ENCODE measurements at places on chromosomes 3 and 15.

GRCh38 chr3:122403489-122403888, 12.4 kb downstream of the WDR5B start:
- DNase-seq, result no peak

- DNase-seq, result no peak
Measured at GRCh38 chr3:153273217-153273616, 111.2 kb downstream of the RAP2B start.

GRCh38 chr3:98784042-98784441, 20.9 kb downstream of the ST3GAL6 start:
- no peak for DNase-seq

DNA sequence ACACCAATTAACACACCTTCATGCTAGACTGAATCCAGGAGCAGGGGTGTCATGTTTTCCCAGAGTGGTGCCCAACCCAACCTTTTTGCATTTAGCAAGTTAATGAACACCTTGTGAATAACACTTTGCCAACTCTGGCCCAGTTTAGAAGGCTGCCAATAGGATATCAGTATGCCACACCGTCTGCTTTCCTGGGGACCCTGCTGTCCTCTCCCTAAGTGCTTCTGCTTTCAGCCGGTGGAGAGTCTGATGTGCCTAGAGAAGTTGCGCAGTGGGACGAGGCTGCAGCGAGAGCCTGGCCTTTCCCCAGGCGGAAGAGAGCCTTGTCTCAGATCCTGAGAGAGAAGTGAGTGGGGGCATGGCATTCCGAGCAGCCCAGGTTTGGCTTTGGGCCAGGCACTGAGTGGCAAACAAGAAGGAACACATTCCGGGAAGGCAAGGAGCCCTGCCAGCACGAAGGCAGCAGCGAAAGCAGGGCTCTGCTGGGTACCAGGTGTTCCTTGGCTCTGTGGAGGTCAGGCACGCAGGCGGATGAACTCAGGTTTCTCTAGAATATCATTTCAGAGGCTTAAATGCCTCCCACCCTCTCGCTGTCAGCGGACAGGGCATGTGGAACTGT, 36.9 kb downstream of the SENP8 start:
- peak; percentile 19 for DNase-seq

GRCh38 chr3:195268576-195269309, 2.2 kb downstream of the XXYLT1 start:
- DNase-seq, result no peak

DNA sequence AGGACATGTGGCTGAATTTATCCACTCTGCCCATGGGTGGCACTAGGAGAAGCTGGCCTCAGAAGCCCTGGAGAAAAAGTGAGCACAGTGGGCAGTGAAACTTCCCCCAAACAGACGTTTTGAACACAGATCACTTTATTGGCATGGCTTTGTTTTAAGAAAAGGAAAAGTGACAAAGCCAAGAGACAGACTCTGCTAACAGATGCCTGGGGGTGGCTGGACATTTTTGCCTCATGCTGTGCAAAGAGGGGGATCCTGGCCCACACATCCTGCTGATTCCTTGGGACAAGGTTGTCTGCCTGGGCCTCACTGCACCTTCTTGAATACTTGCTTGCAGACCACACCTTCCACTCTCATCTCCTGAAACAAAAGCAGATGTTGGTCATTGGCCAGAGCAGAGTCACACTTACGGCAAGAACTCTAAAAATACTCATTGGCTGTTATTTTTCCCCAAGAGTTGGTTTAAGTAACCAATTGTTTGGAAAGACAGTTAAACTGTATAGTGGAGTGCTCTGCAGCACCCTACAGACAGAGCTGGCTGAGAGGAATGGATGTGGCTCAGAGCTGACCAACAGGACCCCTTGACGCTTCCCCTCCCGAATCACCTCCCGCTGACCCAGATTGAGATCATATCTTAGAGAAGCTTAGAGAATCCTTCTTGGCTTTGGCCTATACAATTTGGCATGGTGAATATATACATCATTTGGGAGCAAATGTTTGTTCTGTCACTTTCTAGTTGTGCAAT, 22.0 kb downstream of the RBP1 start:
- DNase-seq, result no peak

- DNase-seq, result no peak
Measured at GRCh38 chr3:96869316-96869715, 54.9 kb downstream of the EPHA6 start.

Data from HFF-Myc (cell line).